A549 treated with dexamethasone at 1 μM for 4 hours (cell line): ENCODE measurements at places on chromosomes 6 and 20. TPM values are rescaled to one million over a fixed set of nuclear protein-coding genes. Genes with fewer than 3 reads are reported as not detected.

Gene SRSF12
- 1.8 to 2.9 TPM (median 2.2 TPM) in 5 replicates for total RNA-seq

Gene TREM2
- 0.08 TPM in 1 of 5 replicates, not detected in the others for total RNA-seq

Gene ENPP3
- total RNA-seq, result 0.18 TPM in 1 of 5 replicates, not detected in the others

Gene FAM162B
- 0.11 TPM in 1 of 5 replicates, not detected in the others for total RNA-seq

Gene SLC17A1
- total RNA-seq, result 0.09 TPM in 1 of 5 replicates, not detected in the others

Gene TEAD3
- 5.9 to 8.0 TPM (median 7.2 TPM) in 5 replicates for total RNA-seq

Gene MATN4
- total RNA-seq, result 0.03 to 0.14 TPM (median 0.07 TPM) in 5 replicates

Gene OXT
- total RNA-seq, result not detected in 5 replicates

Gene GRIK2
- total RNA-seq, result 0.43 to 0.61 TPM (median 0.51 TPM) in 5 replicates

Gene IP6K3
- total RNA-seq, result 1.7 to 2.4 TPM (median 2.0 TPM) in 5 replicates

Gene CST7
- 0.20 TPM in 1 of 5 replicates, not detected in the others for total RNA-seq

Gene AMD1
- 162 to 189 TPM (median 175 TPM) in 5 replicates for total RNA-seq

Gene RBM24
- 5.2 to 9.3 TPM (median 6.5 TPM) in 5 replicates for total RNA-seq

Gene SYCP2
- 0.12 to 0.61 TPM (median 0.29 TPM) in 5 replicates for total RNA-seq

Gene WFDC10B
- not detected in 5 replicates for total RNA-seq

Gene VGLL2
- not detected in 5 replicates for total RNA-seq

Gene SGK2
- total RNA-seq, result 6.3 to 8.3 TPM (median 7.1 TPM) in 5 replicates

Gene CCDC170
- total RNA-seq, result 0.02 to 0.11 TPM (median 0.07 TPM) in 5 replicates

Gene ZNF512B
- 8.8 to 14.4 TPM (median 13.0 TPM) in 5 replicates for total RNA-seq
